ENCODE measurements at places on chromosomes 6 and 20.

GRCh38 chr6:137233911-137234863 lies 15.0 kb upstream of the IFNGR1 start:
- DNase-seq: no peak

- DNase-seq: no peak
Observed at GRCh38 chr6:27176523-27177484, 70.7 kb upstream of the PRSS16 start.

- DNase-seq: no peak
Observed at GRCh38 chr6:107132330-107132954, 17.1 kb upstream of the BEND3 start.

DNA sequence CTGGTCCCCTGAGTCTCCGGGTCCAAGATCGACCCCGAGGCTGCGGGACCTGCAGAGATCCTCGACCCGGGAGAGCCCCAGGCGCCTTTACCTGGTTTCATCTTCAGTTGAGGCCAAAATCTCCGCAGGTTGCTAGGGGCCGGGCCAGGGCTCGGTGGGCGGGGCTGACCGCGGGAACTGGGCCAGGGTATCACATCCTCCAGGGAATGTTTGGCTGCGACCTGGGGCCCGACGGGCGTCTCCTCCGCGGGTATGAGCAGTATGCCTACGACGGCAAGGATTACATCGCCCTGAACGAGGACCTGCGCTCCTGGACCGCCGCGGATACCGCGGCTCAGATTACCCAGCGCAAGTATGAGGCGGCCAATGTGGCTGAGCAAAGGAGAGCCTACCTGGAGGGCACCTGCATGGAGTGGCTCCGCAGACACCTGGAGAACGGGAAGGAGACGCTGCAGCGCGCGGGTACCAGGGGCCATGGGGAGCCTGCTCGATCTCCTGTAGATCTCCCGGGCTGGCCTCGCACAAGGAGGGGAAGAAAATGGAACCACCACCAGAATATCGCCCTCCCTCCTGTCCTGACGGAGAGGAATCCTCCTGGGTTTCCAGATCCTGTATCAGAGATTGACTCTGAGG lies 53.8 kb upstream of the POLR1H start:
- no peak for DNase-seq

- DNase-seq: no peak
Observed at GRCh38 chr6:47248446-47248845, 61.3 kb downstream of the TNFRSF21 start.

Data from D721Med (cell line).